Thymus (tissue), 14 donors: ENCODE measurements at places on chromosomes 3 and 15.

GRCh38 chr3:115839246-115839645, 215.9 kb downstream of the GAP43 start:
- DNase-seq = no peak

DNA sequence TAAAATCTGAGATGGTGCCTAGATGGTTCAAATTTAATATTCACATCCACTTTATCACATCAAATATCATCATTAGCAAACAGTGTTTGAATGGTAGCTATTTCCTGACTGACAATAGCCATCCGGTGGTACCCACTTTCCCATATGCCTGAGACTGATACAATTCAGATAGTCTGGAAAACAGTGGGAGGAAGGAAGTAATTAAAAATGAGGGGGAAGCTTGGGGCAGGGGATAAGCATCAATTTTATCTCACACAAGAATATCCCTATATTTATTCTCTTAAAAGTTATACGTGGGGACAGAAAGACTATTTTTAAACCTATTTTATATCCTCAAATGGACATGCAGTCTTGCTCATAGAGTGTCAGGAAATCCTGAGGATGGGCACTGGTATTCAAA, 122.5 kb upstream of the GAP43 start:
- DNase-seq = no peak

DNA sequence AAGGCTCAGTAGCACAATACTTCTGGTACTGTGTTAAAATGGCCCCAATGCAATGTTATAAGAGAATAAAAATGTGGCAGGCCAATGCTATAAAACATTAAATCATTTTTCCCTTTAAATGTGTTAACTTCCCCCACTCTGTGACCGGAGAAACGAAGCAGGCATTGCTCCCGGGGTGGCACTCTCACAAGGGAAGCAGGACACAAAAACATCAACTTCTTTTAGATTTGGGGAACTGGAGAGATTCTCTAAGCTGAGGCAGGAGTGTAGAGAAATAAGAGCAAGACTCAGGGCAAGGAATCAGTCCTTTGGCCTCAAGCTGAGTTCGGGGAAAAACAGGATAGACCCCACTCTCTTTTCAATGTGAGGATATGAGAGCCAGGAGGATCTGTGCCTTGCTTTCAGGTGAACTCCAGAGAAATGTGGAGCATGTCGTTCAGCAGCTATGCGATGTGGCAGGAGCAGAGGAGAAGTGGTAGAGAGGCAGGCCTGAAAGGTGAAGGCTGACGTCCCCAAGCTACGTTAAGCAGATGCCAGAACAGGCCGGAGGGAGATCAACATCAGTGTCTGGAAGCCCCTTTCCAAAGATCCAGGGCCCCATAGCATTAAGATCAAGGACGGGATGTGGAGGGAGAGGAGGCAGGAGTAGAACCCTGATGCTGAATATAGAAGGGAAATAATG, 160.2 kb downstream of the PLD1 start:
- no peak for DNase-seq

DNA sequence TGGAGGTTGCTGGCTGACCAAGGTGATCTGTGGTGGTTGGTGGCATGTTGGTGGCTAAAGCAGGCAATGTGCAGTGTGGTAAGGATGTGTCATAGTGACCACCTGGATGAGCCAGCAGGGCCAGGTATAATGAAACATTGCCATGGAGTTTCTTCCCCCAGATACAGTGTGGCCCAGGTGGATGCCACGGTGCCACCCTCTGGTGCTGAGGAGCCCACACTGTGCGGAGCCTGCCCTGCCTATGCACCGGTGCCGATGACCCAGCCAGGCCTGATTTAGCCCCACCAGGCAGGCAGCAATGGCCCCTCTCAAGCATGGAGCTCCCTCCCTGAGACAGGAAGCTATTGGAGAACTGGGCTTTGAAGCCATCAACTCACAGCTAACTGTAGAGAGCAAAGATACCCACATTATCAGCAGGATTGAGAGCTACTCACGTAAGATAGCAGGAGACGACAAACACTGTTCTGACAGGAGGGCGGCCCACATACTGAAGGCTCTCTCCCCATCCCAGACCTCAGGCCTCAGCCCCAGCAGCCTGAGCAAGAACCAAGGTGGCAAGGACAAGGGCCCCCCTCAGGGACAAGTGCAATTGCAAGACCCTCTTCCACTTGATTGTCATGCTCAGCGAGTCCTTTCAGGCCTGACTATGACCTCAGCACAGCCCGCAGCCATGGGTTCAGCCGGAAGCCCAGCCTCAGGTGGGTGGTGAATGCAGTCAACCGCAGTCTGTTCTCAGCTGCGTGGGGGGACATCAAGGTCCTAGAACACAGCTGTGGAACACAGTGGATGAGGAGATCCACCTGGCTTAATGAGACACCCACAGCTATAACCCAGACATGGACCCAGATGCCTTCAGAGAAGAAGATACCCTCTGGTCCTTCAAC, 82.8 kb upstream of the CDV3 start:
- no peak for DNase-seq

DNA sequence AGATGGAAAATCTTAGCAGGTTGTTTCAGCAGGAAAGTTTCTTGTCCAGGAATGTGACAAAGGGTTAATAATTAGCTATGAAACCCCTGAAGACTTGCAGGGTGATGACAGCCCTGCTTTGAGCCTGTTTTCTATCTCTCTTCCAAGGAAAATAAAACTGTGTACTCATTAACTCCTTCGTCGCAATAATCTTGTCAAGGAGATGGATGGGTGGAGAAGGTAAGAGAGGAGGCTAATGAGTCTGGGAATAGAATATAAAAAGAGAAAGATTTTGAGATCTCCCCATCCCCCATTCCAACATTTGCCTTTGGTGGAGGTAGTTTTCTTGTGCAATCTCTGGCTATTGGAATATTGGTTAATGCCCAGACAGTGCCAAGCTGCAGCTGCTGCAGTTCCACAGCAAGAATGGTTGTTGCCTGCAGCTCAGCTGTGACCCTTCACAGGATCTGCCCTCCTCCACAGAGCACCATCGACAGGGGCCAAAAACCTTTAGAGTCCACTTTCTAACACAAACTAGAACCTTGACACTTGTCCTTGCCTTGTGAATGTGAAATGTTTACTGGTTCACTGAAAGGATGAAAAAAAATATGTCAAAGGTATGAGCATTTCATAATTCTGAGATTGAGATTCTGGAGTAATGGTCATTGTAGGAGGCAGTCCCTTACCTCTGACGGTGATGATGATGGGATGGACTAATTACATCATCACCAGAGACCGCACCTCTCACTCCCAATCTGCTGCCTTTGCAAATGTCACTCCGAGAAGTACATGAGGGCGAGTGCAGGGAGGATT, 4.2 kb upstream of the LRIG1 start:
- DNase-seq = no peak

DNA sequence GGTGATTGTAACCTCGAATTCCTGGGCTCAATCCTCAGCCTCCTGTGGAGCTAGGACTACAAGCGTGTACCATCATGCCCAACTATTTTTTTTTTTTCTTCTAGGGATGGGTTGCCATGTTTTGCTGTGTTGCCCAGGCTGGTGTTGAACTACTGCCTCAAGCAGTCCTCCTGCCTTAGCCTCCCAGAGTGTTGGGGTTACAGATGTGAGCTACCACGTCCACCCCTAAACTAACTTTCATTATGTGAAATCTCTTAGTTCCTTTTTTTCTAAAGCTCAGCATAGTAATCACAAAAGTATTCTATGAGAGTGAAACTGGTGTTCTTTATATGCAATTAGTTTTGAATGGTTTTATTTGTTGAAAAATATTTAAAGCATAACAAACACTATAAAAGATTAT, 92.1 kb downstream of the XRN1 start:
- no peak for DNase-seq

DNA sequence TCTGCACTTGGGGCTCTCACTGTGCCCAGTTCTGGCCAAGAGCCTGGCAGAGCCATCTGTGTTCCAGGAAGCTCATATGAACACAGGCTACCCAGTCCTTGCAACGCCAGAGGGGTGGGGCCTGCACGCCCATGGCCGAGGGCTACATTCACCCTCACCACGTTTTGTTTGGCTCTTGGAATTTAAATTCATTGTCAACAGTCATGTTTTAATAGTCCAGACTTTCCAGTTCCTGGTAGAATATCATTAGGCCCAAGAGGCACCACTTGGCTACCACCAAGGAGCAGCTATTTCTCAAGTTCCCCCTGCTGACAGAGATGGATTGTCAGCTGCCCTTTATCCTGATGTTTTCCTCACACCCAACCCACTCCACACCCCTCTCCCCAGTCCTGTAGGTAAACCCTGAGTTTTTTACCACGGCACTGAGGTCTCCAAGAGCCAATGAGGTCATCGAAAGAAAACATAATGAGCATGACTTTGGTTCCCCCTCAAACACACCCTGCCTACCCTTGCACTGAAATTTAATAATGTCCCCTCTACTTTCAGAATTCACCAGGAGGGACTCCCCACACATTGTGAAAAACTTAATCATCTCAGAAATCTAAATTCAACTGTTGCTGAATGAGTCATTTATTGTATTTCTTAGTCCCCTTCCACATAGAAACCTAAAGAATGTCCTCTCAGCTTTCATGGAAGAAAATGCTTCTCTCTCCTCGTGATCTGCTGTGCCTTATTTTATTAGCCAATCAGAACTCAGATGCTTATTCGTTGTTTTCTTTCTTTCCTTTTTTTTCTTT, 125.1 kb downstream of the SHQ1 start:
- no peak for DNase-seq

- DNase-seq = no peak
These were observed 169.4 kb downstream of the FNDC3B start for GRCh38 chr3:172208586-172209332.

GRCh38 chr3:89440386-89440785, 333.0 kb downstream of the EPHA3 start:
- no peak for DNase-seq

GRCh38 chr3:177441813-177442646, 244.7 kb upstream of the TBL1XR1 start:
- DNase-seq = no peak

DNA sequence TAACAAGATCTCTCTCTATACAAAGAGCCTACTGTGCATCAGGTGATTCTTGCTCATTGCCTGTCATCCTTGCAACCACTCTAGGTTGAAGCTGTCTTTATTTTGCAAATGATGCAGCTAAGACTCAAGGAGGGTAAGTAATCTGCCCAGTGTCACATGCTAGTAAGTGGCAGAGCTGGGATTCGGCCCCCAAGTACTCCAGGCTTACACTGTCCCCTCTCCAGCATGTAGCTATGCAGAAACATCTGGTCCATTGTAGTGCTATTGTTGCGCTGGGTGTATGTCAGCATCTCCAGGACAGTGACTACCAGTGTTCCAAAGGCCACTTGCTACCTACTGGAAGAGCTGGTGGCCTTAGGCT, 248.9 kb downstream of the SLCO3A1 start:
- DNase-seq = no peak
